SK-MEL-5 (cell line): ENCODE measurements at places on chromosomes 11 and 22. TPM values are rescaled to one million over a fixed set of nuclear protein-coding genes. Genes with fewer than 3 reads are reported as not detected.
A peak's percentile ranks its signal among the peaks of the same experiment; 100 is the strongest.

GRCh38 chr22:23178512-23179254 is 1.6 kb upstream of the BCR start:
- peak; percentile 70 for DNase-seq

- no peak for DNase-seq
Observed at GRCh38 chr11:5102246-5102645, 32.9 kb downstream of the OR52E1 start.

DNA sequence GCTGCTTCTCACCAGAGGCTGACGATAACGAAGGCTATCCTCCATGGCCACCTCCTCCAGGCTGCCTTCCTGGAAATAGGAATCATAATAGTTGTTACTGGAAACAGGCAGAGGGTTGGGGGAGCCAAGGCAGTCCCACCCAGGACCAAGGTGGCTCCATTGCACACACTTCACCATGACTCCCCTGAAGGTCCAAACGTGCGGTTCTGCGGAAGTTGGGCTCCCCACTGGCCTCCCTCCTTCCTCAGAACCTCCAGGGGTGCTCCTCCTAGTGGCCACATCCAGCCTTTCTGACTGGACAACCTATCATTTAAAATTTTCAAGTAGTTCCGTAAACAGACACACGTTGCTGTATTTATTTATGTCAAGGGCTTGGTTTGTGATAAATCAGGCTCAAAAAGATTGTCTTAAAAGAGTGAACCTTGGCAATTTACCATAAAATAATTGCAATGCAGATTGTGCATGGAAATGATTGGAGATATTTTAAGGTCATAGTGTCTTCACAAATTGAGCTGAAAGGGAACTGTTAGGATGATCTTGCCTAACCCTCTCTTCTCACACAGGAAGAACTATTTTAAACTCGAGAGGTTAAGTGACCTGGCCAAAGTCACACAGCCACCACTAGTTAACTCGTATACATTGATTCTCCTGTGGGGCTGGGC is 1.4 kb upstream of the TCN2 start:
- peak; percentile 74 for DNase-seq

DNA sequence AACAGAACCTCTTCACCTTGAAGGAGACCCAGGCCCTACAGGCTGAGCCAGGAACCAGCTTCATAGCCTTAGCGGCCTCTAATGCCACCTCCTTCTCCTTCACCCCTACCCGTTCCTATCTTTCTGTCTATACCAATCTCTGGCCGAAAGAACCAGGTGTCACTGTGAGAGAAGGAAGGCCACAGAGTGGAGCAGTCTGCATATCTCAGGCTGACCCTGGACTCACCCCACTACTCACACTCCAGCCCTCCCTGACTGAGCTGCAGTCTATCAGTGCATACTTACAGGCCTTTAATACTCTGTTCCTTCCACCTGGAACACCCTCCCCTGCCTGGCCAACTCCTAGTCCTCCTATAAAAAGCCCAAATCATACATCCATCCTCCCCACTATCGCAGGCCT is 32.7 kb downstream of the ARAP1 start:
- no peak for DNase-seq

GRCh38 chr22:47225931-47226633 is 463.6 kb downstream of the TBC1D22A start:
- DNase-seq: no peak

DNA sequence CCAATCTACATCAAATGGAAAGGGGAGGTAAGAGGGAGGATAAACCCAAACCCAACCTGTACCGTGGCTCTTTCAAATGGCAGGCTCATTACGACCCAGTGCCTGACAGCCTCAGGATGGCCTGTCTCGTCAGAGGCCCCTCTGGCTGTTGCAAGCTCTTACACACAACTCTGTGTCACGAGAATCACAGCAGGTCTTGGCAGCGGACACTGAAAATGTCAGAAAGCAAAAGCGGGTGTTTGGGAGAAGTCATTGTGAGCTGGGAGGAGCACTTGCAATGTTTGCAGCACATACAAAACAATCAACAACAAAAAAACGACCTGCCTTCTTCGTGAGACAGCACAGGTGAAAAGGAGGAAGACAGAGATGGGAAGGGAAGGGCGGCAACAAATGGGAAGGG is 248.1 kb downstream of the OPCML start:
- no peak for DNase-seq

- DNase-seq: no peak
Observed at GRCh38 chr11:3989921-3990290, 104.7 kb upstream of the RRM1 start.

GRCh38 chr22:41267958-41268357 is 18.0 kb downstream of the RANGAP1 start:
- no peak for DNase-seq

- no peak for DNase-seq
Observed at GRCh38 chr11:64064374-64065140, 28.8 kb downstream of the FLRT1 start.

DNA sequence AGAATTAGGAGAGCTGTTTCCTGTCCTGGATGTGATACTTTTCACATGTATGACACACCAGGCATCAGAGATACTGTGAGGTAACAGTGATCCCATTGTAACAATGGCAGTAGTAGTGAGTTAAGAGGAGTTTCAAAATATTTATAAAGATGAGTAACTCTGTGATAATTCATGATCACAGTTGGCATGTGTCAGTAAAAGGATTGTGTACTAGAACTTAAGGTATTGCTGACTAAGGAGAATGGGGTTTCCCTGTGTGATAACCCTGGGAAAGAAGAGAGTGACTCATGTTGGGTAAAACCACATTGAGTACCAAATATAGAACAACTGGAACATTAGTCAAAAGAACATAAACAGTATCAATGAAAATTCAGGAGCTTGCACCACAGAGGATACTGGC is 22.9 kb upstream of the SLC5A1 start:
- peak; percentile 32 for DNase-seq

- no peak for DNase-seq
Observed at GRCh38 chr11:69926376-69927050, 107.3 kb upstream of the FGF3 start.

GRCh38 chr11:97893612-97894011 is 1127.1 kb upstream of the CNTN5 start:
- DNase-seq: no peak

DNA sequence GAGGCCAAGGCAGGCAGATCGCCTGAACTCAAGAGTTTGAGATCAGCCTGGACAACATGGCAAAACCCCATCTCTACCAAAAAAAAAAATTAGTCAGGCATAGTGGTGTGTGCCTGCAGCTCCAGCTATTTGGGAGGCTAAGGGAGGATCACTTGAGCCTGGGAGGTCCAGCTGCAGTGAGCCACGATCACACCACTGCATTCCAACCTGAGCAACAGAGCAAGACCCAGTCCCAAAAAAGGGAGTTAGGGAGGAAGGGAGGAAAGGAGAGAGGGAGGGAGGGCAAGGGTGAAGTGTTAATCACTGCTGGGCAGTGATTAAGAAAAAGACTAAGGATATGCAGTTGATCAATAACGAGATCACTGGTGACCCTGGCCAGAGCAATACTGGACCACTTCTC is 56.0 kb upstream of the APOA1 start:
- DNase-seq: no peak

- DNase-seq: no peak
Observed at GRCh38 chr22:21866833-21867527, 465 bp downstream of the MAPK1 start.

GRCh38 chr11:60310407-60310998 is 16.6 kb upstream of the MS4A6E start:
- no peak for DNase-seq

DNA sequence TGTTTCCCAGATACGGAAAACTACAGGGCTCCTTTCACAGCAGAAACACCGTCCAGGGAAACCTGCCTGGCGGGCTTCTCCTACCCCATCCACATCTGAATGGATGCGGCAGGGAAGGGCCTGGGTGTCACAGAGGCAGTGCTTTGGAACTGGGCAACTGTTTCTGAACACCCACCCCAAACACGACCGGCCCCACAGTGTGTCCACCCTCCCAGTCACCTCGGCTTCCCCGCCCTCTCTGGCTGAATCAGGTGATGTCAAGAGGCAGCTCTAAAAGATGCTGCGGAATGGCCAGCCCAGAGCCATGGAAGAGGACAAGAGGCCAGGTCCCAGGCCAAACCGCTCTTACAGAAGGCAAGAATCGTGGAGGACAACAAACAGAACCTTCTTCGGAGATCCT is 22.0 kb downstream of the IFT27 start:
- no peak for DNase-seq

DNA sequence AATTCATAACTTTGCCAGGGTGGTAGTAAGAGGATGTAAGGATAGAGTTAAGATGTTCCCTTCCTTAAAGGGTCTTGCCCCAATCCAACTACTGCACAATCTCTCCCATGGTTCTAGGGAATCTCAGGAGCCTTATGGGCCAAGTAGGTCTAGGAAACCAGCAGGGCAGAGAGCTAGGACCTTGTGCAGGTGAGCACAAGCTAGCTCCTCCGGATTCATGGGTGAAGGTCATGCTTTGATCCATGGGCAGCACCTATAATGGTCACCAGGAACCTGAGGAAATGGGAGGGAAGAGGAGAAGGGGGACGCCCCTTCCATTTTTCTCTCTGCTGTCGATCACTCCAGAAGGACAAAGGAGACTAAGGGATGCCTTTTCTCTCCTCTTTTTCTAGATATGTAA is 16.8 kb downstream of the KCNJ11 start:
- DNase-seq: no peak

GRCh38 chr22:19661156-19661555 is 53.1 kb upstream of the SEPTIN5 start:
- no peak for DNase-seq

DNA sequence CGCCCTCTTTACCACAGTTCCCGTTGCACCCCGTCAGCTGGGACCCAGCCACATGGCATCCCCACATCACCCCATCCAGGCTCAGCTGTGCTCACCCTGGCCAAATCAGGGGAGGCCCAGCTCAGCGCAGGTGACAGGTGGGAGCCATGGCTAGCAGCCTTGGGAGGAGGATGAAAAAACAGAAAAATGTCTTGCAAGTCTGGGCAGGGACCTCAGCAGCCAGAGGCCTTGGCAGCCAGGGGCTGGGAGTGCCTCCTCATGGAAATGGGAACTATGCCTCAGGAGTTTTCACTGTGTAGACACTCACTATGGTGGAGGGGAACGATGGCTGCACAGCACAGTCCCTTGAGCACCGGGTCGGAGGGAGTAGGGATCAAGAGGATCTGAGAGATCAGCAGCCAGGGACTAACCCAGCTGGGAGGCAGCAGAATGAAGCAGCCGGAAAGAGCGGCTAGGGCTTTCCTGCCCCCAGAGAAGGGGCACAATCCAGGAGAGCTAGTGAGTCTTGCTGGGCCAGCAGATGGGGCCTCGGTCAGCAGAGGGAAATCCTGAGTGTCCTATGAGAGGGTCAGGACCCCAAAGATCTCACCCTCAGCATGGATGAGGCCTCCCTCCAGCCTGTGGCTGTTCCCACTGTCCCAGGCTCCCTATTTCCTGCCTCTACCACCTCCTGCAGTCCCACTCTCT is 6.2 kb upstream of the FTH1 start:
- DNase-seq: no peak

DNA sequence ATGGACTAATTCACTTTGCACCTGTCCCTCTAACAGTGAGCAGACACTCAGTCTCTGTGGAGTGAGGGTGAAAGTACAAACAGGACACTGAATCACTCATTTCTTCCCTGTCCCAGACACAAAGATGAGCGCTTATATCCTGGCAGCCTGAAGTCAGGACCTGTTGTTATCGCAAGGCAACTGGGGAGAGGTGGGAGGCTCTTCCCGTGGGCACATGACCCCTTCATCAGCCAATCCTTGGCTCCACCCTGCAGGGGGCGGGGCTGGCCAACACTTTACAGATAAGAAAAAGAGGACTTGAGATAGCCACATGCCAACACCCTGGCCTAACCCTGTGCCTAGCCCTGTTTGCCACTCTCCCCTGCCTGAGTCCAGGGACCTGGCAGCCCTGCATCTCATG is 29.5 kb upstream of the TESMIN start:
- no peak for DNase-seq

- DNase-seq: no peak
Observed at GRCh38 chr11:90251599-90251998, 28.8 kb upstream of the CHORDC1 start.

DNA sequence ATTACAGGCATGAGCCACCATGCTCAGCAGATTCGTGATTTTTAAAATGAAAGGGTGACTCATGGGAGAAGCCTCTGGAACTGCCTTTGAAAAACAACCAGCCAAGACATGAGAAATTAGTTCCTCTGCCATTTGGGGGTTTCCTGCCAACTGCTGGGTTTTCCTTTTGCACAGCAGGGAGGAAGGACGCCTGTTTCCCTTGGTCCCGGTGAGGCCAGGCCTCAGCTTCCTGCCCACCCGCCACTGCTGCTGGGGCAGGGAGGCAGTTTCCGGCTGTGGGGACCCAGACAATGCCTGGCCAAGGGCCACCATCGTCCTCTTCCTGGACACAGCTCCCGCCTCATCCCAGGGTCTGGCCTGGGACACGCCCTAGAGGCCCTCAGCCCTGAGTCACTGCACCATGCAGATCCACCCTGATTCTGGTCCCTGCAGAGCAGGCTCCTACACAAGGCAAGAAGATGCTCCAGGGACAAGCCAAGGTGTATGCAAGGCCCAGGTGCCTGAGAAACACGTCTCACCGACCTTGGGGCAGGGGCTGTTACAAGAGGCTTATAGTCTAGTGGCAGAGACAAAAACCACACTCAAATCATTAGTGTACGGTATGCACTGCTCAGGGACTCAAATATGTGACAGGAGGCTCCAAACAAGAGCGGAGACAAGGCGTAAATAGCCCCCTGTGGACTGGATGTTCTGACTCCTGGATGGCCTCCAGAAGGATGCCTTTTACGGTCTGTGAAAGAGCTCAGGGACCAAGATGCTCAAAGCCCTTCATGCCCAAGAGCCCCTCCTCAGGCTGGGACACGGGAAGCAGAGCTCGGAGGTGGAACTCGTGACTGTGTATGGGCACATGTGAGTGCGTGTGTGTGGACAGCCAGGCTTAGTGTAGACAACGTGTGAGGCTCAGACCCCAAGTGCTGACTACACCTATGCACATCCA is 10.0 kb downstream of the PPM1F start:
- no peak for DNase-seq

GRCh38 chr11:9040410-9040809 is 36.6 kb upstream of the NRIP3 start:
- DNase-seq: no peak

CRYBB3 gene
- 0.24 TPM in 1 of 2 replicates, not detected in the other for total RNA-seq

GDPD4 gene
- total RNA-seq: not detected in 2 replicates

C11orf52 gene
- not detected in 2 replicates for total RNA-seq

CALCB gene
- not detected in 2 replicates for total RNA-seq

CADM1 gene
- total RNA-seq: 56.3 and 62.4 TPM in 2 replicates

NPAT gene
- total RNA-seq: 25.4 and 26.6 TPM in 2 replicates

ZBTB16 gene
- total RNA-seq: not detected in 2 replicates

SIK3 gene
- total RNA-seq: 8.7 and 9.2 TPM in 2 replicates

DTX4 gene
- 0.67 and 0.95 TPM in 2 replicates for total RNA-seq

CNIH2 gene
- 0.56 and 0.63 TPM in 2 replicates for total RNA-seq

CATSPERZ gene
- total RNA-seq: 0.45 TPM in 1 of 2 replicates, not detected in the other

FOLR1 gene
- not detected in 2 replicates for total RNA-seq

TSPAN32 gene
- not detected in 2 replicates for total RNA-seq

YPEL1 gene
- 0.40 and 2.0 TPM in 2 replicates for total RNA-seq

DGAT2 gene
- 3.9 and 4.1 TPM in 2 replicates for total RNA-seq

P2RX3 gene
- not detected in 2 replicates for total RNA-seq

P2RY2 gene
- 0.05 TPM in 1 of 2 replicates, not detected in the other for total RNA-seq

MPPED2 gene
- 2.6 and 3.7 TPM in 2 replicates for total RNA-seq
